ENCODE measurements at places on chromosomes 11 and 22.

DNA sequence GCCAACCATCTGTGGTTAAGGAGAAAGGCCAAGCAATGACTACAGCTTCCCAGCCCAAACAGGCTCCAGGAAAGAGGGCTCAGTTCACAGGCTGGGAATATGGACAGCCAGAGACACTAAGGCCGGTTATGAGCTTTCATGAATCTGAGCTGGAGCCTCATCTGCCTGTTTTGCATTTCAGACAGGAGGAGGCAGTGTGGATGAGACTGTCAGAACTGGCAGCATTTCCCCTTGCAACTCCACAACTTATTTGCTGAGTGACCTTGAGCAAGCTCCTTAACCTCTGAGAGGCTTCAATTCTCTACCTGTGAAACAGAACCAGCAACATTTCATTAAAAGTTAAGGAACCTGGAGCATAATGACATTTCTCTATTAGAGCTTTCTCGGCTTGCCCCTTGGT lies 264.0 kb downstream of the ETS1 start:
- peak; percentile 58 for DNase-seq

DNA sequence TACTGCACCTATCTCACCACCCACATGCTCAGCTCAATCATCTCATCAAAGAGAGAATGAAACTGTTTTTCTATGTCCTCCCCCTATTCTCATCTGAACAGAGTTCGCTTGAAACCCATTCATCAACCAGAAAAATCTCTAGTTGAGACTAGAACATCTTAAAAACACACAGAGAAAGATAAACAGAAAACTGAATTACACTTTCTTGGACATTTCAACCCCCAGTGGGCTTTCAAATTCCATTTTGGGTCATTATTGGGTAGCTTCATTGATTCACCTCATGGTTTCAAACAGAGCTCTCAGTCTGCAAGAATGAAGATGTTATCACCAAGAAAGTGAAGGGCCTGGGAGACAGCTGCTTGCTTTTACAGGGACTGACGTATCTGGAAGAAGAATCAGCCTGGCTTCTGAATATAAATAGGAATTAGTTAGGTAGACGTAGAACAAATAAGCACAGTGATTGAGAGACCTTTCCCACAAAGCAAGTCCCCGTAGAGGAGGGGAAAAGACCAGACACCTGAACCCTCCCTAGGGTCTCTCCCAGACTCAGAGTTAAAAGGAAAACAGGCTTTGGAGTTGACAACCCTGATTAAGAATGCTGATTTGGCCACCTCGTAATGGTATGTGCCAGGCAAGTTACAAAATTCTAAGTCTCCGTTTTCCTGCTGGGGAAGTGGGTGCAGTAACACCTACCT lies 155.7 kb downstream of the BBOX1 start:
- DNase-seq = no peak

- DNase-seq = no peak
Measured at GRCh38 chr11:61171907-61172306, 10.7 kb upstream of the VPS37C start.

GRCh38 chr11:77207618-77208313 lies 79.7 kb downstream of the MYO7A start:
- no peak for DNase-seq

- DNase-seq = no peak
Measured at GRCh38 chr11:102757823-102758549, 22.4 kb downstream of the MMP10 start.

DNA sequence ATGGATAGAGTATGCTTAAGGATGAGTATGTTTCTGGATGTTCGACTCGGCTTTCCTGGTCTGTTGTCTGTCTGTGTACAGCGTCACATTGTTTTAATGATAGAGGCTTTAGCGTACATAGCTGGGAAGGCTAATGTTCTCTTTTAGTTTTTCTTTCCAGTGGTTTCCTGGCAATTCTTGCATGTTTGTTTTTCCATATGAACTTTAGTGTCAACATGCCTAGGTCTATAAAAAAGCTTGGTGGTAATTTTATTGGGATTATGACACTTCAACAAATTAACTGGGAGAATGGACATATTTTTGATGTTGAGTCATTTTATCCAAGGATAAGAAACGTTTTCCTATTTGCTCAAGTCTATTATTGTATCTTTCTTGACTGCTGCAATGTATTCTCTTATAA lies 17.6 kb downstream of the F2 start:
- DNase-seq = no peak

DNA sequence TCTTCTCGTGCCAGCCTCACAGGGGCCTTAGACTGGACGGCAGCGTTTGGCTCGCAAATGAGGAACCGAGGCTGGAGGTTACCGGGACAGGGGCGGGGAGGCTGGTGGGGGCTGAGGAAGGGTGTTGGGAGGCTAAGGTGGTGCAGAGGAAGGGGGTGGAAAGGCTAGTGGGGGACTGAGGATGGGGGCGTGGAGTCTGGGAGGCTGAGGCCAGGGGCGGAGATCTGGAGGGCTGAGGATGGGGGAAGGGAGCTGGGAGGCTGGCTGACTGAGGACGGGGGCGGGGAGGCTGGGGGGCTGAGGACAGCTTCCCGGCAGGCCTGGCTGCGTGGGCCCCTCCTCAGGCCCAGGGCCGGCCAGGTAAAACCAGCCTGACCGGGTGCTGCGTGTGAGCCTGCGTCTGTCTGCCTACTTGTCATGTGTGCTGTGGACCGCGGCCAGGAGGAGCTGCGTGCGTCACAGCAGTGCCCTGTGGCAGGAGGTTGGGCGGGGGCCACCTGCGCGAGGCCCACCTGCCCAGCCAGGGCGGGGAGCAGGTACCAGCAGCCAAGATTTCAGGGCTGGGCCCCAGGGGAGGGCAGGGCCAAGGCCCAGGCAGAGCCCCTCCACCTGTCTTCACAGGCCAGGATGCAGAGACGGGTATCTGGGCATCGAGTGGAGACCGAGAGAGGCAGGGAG lies 9.4 kb upstream of the PIM3 start:
- no peak for DNase-seq

GRCh38 chr22:37260901-37261336 lies 16.9 kb upstream of the RAC2 start:
- peak; percentile 61 for DNase-seq

DNA sequence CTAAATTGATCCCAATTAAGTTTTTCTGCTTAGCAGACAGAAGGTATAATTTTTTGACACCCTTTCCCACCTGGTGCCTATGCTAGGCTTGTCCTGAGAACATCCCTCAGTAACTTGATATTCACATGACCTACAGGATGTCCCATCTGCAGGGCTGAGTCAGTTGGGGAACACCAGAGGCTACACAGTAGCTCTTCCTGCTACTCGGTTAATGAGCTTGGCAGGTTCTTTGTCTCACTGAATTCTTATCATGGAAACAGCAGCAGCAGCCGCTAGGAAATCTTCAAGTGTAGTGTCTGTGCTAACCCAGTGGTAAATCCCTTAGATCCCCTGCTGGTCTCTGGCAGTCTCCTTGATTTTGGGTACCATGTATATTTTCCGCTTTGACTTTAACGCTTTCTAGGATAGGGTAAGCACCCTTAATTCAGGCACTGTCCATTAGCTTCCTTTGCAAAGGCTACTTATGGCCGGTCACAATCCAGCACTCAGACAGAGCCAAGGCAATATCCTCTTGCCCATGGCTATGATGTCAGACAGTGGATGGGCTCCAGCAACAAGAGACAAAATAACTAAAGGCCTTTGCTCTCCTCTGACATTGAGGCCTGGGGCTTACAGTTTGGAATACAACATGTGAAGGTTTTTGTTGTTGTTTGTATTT lies 8.5 kb downstream of the MRPL16 start:
- DNase-seq = no peak

DNA sequence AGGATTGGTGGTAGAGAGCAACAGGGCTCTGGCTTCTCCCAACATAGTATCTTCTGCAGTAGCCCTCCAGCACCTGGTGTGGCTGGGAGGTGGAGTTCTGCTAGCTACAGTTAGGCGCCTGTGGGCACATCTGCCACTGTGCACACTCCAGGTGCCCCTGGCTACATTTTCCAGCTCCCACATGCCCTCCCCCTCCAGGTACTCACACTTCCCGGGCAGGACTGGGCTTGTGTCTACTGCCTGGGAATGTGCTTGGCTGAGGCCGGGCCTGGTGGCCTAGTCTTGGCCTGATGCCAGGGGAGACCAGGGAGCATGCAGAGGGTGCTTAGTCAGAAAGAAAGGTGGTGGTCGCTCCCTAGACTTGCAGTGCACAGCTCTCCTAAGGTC lies 15.8 kb downstream of the PHLDB1 start:
- no peak for DNase-seq

- no peak for DNase-seq
Measured at GRCh38 chr11:17258670-17259069, 17.9 kb upstream of the NUCB2 start.

GRCh38 chr11:128814856-128815705 lies 52.0 kb downstream of the KCNJ1 start:
- DNase-seq = no peak

- peak; percentile 50 for DNase-seq
Measured at GRCh38 chr11:64758330-64759079, 1.3 kb downstream of the PYGM start.
